ENCODE measurements at places on chromosomes 7 and 10.

DNA sequence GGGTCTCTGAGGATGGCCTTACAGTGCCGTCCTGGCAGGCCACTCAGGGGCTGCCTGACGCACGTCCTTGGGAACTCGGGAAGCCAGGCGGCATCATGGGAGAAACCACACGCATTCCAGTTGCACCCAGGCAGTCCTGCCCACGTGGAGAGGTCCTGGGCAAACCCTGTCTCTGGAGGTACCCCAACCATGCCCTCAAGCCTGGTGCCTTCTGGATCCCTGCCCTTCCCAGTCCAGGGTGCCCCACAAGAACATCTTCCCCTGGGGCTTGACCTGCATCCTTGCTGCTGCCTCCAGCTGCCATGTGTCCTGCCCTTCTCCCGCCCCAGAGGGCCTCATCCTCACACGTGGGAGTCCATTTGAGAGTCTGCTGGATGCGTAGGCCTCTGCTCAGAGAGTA, 200.3 kb upstream of the PPP2R2D start:
- DNase-seq = peak; percentile 21

- DNase-seq = no peak
These were observed 8.8 kb upstream of the SPAM1 start for GRCh38 chr7:123916240-123916724.

DNA sequence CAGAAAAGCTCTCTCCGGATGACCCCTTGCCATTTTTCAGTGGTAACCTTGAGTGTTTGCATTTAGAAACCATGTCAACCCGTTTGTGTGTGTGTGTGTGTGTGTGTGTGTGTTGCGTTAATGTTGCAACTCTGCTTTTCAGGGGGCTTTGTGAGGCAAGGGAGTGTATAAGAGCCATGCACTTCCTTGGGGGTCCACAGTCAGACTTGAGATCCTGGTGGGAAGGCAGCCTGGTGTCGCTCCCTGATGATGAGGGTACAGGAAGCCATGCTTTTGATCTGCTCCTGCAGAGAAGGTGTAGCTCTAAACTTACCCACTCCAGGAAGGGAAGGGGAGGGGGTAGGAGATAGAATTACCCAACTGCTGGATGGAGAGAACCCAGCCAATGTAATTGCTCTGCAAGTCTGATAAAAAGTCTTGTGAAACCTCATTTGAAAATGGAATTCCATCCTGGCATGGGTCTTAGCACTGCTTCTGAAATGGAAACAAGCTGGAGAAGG, 10.7 kb downstream of the GRK5 start:
- DNase-seq = no peak

DNA sequence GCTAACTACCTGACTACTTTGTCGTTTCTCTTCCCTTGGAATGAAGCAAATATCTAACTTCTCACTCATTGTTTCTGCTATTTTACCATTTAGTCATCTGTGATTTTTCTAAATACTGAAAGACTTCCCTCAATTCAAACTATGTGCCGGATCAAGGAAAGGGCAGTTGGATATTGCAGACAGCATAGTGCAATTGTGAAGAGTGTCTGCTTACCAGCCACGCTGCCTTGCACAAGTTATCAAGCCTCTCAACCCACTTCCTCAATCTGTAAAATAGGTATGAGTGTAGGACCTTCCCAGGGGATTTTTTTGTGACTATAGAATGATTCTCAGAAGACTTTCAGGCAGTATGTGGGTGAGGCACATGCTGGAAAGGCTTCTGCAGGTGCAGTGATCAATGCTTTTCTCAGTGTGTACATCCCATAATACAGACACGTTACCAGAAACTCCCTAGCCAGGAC, 54.3 kb downstream of the EGFR start:
- no peak for DNase-seq

GRCh38 chr10:129871966-129872365, 92.1 kb downstream of the EBF3 start:
- no peak for DNase-seq

- DNase-seq = peak; percentile 77
These were observed 448 bp upstream of the SRPK2 start for GRCh38 chr7:105389088-105389650.

DNA sequence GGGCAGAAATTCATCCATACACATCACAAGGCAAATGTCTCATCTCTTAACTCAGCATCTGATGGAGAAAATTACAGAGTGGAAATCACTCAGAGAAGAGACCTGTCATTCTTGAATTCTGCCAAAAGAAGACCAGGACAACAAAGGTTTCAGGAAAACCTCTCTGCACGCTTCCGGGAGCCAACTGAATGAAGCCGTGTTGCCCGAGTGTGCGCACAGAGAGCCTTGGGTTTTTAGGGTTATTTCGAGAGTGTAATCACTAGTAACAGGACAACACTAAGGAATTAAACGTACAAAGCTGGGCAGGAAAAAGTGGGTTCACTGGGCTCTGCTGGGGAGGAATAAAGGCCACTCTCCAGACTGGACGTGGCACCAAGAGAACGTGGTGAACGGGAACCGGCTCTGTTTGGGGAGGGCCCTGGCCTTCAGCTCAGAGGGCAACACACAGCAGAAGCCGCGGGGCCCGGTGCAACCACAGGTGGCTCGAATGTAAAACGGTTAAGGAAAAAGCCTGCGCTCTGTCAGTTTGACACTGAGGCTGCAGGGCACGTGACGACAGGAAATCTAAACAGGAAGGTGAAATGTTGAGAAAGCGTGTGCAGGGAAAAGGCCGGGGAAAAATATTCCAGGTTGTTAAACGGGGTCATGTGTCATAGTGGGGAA, 331.5 kb downstream of the DNAJB6 start:
- no peak for DNase-seq

DNA sequence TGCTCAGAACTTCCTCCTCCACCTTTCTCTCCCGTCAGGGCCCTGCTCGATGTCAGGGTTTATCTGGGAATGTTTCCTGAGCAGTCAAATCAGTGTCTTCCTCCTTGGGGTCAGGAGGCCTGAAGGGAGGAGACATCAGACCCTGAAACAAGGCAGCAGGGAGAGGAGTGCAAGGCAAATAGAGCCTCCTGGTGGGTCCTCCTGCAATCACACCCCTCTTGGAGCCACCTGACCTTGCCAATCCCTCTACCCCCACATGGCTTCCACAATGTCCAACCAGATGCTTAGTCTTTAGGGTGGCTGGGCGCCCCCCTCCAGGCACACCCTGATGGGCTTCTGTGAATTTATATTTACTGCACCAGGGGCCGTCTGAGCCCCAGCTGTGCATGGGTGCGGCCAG, 12.2 kb downstream of the GPR26 start:
- no peak for DNase-seq

DNA sequence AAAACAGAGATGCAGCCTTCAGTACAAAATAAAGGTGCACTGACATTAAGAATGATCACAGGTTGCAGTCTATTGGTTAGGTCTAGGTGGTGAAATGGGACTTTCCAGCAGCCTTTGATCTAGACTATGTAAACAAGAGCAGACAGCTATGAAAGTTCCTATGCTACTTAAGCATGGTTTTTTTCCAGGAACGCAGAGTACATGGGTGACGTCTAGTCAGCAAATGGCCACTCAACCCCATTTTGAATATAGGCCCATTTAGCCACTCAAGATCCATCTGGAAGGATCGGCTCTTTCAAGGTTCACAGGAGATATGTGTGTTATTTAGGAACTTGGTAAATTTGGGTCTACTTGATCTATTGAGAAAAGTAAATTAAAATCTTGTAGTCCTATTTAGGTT, 1424.6 kb upstream of the LRRTM3 start:
- no peak for DNase-seq

GRCh38 chr10:12787297-12787696, 214.2 kb downstream of the CCDC3 start:
- DNase-seq = no peak

DNA sequence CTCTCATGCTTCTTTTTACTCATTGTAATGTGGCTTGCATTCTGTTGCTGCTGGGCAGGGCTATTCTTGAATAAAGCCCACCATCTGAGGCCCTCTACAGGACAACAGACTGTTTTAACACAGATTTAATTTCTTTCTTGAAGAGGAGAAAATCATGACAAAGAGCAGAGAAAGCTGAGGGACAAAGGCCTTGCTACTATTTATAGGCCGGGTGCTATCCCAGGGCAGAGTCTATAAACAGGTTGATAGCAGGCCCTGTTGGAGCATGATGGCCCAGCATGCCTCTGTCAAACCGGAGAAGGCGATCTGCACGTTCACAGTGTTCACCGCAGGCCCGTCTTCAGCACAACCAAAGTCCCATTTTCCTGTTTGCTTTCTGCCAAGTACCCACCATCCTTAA, 3.0 kb downstream of the VIPR2 start:
- DNase-seq = no peak

- no peak for DNase-seq
These were observed 66.4 kb downstream of the KAT6B start for GRCh38 chr10:74892839-74893238.

- DNase-seq = peak; percentile 63
These were observed 110.5 kb downstream of the JCAD start for GRCh38 chr10:29948881-29949355.

DNA sequence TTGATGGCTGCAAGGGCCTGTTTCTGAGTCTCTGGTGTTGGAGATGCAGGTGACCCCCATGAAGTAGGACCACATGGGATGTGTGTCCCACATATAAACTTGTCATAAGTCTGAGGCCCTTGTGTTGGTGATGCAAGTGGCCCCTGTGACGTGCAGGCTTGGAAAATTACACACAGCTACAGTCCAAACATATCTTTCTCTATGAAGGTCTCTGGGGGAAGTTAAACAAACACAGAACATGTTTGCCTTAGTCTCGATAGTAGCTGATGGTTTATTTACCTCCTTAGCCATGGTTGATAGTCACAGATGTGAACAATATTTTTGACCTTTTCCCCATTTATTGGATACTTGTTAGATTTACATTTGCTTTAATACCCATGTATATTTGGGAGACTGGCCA, 64.7 kb downstream of the ADCY1 start:
- no peak for DNase-seq

DNA sequence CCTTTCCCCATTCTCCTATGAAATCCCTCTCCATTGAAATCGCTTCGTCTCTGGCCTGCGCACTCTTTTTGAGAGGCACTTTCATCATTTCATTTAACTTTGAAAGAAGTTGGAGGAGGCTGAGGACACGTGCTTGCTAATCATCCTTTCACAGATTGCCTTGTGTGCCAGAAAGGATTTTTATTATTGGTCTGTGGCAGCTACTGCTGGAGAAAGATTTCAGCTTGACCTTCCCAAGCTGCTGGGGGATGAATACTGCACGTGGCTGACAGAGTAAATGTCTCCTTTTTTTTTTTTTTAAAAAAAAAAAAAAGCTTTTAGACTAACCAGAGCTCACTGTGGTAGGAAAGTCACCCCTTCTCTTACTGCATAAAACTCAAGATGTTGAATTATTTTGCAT, 44.2 kb upstream of the KCNIP2 start:
- no peak for DNase-seq

DNA sequence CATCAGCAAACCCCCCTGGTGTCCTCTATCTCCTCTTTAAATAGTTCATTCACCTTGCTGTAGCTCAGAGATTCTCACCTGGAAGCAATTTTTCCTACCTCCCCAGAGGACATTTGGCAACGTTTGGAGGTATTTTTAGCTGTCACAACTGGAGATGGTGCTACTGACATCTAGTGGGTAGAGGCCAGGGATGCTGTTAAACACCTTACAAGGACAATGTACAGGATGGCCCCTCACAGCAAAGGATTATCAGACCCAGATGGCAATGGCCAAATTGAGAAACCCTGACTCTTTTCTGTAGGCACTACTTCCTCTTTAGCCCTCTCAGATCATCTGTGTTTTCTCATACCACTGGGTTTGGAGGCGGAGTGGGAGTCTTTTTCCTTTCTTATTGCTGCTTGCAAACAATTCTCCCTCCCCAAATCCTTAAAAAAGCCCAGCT, 13.2 kb upstream of the TRA2A start:
- DNase-seq = no peak

DNA sequence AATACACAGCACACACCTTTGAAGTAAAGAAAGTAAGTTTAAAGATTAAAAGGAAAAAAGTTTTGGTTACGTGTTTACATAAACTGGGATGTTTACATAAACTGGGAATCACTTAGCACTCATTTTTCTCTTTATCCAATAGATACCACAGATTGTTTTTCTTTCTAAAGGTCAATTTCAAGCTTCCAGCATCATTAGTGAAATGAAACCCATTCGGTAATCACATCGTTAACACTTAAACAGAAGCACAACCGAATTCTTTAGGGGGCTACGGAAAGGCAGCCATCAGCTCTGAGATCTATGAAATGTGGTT, 1.1 kb downstream of the ODAD2 start:
- DNase-seq = no peak

DNA sequence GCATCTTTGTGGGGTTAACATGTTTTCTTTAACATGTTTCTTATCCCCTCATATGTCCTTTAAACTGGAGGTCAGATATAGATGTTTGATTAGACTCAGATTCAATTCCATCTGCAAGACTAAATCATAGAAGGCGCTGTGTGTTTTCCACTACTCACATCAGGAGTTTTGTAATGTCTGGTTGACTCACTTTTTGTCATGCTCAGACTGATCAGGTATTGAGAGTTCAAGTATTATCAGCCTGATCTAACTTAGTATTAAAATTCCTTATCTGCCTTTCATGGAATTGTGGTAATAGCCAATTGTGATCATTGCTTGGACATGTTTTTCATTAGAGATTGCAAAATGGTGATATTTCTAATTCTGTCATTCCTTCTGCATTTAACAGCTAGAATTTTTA, 30.2 kb downstream of the ENTPD7 start:
- no peak for DNase-seq

DNA sequence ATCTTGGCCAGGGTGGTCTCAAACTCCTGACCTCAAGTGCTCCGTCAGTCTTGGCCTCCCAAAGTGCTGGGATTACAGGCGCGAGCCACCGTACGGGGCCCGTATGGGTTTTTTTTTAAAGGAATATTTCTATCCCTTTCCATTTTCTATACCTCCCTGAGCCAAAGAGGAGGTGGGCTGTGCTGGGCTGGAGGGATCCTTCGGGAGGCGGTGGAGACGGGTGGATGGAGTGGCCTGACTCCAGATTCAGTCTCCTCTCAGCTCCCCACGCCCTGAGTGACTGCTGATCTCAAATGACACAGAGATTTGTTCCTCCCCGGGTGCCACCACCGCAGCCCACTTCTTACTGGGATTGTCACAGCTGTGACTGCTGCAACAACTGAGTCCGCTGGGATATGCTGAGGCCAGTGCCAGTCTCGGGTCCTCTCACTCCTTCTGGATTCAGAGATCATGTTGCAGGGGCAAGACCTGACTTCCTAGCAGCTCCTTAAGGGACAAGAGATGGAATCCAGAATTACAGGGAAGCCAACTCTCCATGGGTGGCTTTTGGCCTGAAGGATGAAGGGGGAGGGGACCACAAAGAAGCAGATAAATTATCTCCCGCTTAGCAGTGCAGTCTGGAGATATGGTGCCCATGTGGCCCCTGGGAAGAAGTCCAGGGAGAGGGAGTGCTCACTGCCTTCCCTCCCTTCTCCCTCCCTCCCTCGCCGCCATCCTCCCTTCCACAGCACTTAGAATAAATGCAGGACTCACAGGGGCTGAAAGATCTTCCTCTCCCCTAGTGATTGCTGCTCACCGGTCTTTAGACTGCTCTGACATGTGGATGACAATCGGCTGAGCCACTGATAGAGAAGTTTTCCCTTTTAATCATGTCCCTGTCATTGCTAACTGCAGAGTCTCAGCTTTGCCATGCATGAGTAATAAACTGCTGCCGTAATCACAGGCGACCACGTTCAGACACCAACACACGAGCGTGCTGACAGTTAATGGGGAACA, 14.3 kb downstream of the GALNT17 start:
- DNase-seq = no peak
